ENCODE measurements at places on chromosomes 1 and 21. TPM values are rescaled to one million over a fixed set of nuclear protein-coding genes. Genes with fewer than 3 reads are reported as not detected.

DNA sequence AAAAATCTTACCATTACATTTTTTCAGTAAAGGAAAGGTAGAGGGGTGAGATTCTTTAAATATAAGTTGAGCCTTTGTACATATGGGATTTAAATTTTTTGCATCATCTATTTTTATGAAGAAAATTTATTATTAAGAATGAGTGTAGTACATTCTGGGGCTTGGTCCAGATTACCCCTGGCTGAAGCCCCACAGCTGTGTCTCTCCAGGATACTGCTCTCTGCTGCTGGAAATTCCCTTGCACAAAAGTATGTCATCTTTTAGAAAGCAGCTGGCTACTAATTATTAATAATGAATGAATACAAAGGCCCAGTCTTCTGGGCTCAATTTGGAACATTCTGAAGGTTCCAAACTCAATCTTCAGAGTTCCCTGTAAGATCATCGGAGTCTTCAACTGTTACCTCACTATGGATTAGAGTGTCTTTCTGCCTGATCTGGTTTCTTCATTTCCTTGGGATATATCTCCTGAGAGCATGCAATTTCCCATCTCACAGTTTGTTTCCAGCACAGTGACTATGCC is 428.6 kb upstream of the BRINP3 start:
- no peaks in the 10 kb centered on the region for H3K27me3 ChIP-seq
- H3K36me3 ChIP-seq = no peaks in the 10 kb centered on the region
- no peaks in the 10 kb centered on the region for H3K4me1 ChIP-seq
- no peak overlapping the region for H3K4me3 ChIP-seq
- no peak for ATAC-seq
- H3K27ac ChIP-seq = no peak overlapping the region

Gene KCNN3
- 9.6 TPM for total RNA-seq

DNA sequence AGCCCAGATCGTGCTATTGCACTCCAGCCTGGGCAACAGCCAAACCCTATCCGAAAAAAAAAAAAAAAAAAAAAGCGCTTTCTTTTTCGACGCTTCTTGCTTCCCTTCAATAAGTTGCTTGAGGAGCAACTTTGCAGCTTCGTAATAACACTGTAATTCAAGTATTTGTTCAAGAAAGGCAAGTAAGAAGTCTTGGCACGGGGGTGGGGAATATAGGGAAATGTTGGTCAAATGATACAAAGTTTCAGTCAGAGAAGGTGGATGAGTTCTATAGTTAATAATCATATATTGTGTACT is 871 bp upstream of the PSMA5 start:
- H3K36me3 ChIP-seq = no peaks in the 10 kb centered on the region
- peaks cover 48% of the 10 kb centered on the region for H3K4me1 ChIP-seq
- no peaks in the 10 kb centered on the region for H3K27me3 ChIP-seq
- no peak for ATAC-seq
- peak overlapping the region; percentile 87 for H3K27ac ChIP-seq

GRCh38 chr1:24644100-24644384 is 940 bp downstream of the SRRM1 start:
- H3K27me3 ChIP-seq = no peaks in the 10 kb centered on the region
- H3K27ac ChIP-seq = peak overlapping the region; percentile 97
- H3K4me3 ChIP-seq = peak overlapping the region; percentile 79
- peaks cover 35% of the 10 kb centered on the region for H3K36me3 ChIP-seq
- peaks cover 16% of the 10 kb centered on the region for H3K4me1 ChIP-seq
- no peak for ATAC-seq

Gene NHLH1
- not detected for total RNA-seq

Gene TMEM61
- total RNA-seq = not detected

DNA sequence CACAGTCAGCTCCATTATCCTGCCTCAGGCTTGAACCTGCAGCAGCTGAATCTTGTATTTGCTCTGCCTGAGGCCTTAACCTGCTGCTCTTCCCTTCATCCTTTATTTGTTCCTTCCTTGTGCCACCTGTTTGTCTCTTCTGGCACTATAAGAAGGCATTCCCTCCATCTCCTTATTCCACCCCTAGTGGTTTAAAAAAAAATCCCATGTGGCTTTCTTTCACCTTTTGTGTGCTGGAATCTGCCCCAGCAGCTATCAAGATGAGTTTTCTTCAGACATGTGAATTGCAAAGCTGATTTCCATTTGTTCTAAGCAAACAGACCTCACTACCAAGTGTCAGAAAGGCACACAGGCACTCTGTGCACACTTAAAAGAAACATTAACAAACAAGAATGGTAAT is 294.6 kb downstream of the TTLL7 start:
- no peak overlapping the region for H3K27ac ChIP-seq
- no peaks in the 10 kb centered on the region for H3K36me3 ChIP-seq
- H3K27me3 ChIP-seq = no peaks in the 10 kb centered on the region
- no peak for ATAC-seq

DNA sequence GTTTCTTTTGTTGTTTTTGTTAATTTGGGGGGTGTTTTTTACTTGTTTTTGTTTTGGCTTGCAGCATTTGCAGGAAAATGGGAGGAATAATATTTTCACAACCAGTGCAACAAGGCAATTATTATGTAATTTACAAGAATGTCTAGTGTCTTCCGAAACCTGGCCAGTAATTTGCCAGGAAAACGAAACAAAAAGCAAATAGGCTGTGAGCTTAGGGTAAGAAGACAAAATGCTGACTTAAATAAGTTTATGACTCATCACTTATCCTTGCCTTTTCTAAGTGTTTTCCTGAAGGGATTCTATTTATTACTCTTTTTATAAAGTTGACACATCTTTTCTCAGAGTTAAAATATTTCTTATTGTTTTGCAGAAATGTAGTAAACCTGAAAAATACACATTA is 49.8 kb downstream of the KCNT2 start:
- H3K4me1 ChIP-seq = no peaks in the 10 kb centered on the region
- no peaks in the 10 kb centered on the region for H3K27me3 ChIP-seq

Gene EPS15
- total RNA-seq = 79.3 TPM

- H3K27ac ChIP-seq = no peak overlapping the region
- no peaks in the 10 kb centered on the region for H3K36me3 ChIP-seq
- no peak for ATAC-seq
- no peak overlapping the region for H3K4me3 ChIP-seq
Measured at GRCh38 chr1:51543858-51544257, 24.8 kb upstream of the EPS15 start.

Gene SH2D1B
- total RNA-seq = 0.10 TPM

- H3K4me3 ChIP-seq = no peak overlapping the region
- no peak for ATAC-seq
- H3K36me3 ChIP-seq = no peaks in the 10 kb centered on the region
- H3K27me3 ChIP-seq = no peaks in the 10 kb centered on the region
- H3K4me1 ChIP-seq = no peaks in the 10 kb centered on the region
Measured at GRCh38 chr21:36412916-36413315, 27.7 kb downstream of the CHAF1B start.

GRCh38 chr1:37031871-37032270 is 2.4 kb downstream of the GRIK3 start:
- peaks cover 3% of the 10 kb centered on the region for H3K4me1 ChIP-seq
- no peak overlapping the region for H3K4me3 ChIP-seq
- peaks cover 100% of the 10 kb centered on the region for H3K27me3 ChIP-seq

Gene PRAMEF12
- total RNA-seq = not detected

Gene GPR25
- total RNA-seq = not detected

DNA sequence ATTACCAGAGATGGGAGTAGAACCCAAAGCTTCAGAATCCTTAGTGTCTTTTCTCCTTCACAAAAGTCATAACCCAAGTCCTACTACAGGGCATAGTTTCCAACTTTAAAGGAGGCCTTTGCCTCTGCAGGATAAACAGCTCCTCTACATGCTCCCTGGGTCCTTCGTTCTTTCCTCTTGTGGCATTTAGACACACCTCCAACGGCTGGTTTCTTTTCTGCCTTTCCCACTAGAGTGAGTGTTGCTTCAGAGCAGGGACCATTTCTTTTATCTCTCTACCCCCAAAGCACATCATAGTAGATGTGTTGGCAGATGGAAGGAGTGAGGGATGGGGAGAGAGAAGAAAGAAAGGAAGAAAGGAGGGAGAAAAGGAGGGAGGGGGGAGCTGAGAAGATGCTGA is 144.7 kb upstream of the SPATA6 start:
- no peak overlapping the region for H3K27ac ChIP-seq
- ATAC-seq = no peak
- no peaks in the 10 kb centered on the region for H3K27me3 ChIP-seq
- no peaks in the 10 kb centered on the region for H3K36me3 ChIP-seq

Gene DYNLT4
- 1.4 TPM for total RNA-seq

DNA sequence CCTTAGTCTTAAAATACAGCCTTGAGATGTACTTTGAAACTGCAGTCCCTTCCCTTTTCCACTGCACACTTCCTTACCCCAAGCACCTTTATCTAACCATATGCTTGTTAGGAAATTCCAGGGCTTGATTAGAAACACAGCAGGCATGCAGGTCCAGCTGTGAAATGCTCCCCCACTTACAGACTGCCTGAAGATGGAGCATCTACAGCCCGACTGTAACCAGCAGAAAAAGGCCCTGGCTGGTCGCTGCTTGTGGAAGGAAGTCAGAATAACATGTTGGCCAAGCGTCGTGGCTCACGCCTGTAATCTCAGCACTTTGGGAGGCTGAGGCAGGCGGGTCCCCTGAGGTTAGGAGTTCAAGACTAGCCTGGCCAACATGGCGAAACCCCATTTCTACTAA is 37.2 kb downstream of the VN1R5 start:
- H3K36me3 ChIP-seq = no peaks in the 10 kb centered on the region
- H3K4me3 ChIP-seq = no peak overlapping the region
- no peak for ATAC-seq
- H3K27me3 ChIP-seq = peaks cover 37% of the 10 kb centered on the region
- no peak overlapping the region for H3K27ac ChIP-seq
- H3K4me1 ChIP-seq = no peaks in the 10 kb centered on the region

- no peak overlapping the region for H3K4me3 ChIP-seq
- no peaks in the 10 kb centered on the region for H3K36me3 ChIP-seq
Measured at GRCh38 chr21:45910548-45911221, 70.9 kb upstream of the COL6A1 start.

GRCh38 chr1:150626150-150626549 is 3.3 kb downstream of the ENSA start:
- H3K36me3 ChIP-seq = no peaks in the 10 kb centered on the region
- H3K27ac ChIP-seq = no peak overlapping the region
- ATAC-seq = no peak
- H3K27me3 ChIP-seq = no peaks in the 10 kb centered on the region

GRCh38 chr1:2345297-2346075 is 45.9 kb downstream of the MORN1 start:
- ATAC-seq = no peak
- no peaks in the 10 kb centered on the region for H3K27me3 ChIP-seq
- no peaks in the 10 kb centered on the region for H3K4me1 ChIP-seq
- no peak overlapping the region for H3K4me3 ChIP-seq

Gene ZNF281
- total RNA-seq = 13.3 TPM

GRCh38 chr1:239802275-239802674 is 289.4 kb upstream of the FMN2 start:
- no peaks in the 10 kb centered on the region for H3K36me3 ChIP-seq
- H3K27me3 ChIP-seq = no peaks in the 10 kb centered on the region
- ATAC-seq = no peak
- H3K4me3 ChIP-seq = no peak overlapping the region
- H3K27ac ChIP-seq = no peak overlapping the region

GRCh38 chr1:246608616-246609376 is 42.5 kb downstream of the CNST start:
- no peaks in the 10 kb centered on the region for H3K36me3 ChIP-seq
- peaks cover 10% of the 10 kb centered on the region for H3K4me1 ChIP-seq
- no peak overlapping the region for H3K4me3 ChIP-seq
- peak; percentile 96 for ATAC-seq
- peak overlapping the region; percentile 84 for H3K27ac ChIP-seq
- H3K27me3 ChIP-seq = no peaks in the 10 kb centered on the region

DNA sequence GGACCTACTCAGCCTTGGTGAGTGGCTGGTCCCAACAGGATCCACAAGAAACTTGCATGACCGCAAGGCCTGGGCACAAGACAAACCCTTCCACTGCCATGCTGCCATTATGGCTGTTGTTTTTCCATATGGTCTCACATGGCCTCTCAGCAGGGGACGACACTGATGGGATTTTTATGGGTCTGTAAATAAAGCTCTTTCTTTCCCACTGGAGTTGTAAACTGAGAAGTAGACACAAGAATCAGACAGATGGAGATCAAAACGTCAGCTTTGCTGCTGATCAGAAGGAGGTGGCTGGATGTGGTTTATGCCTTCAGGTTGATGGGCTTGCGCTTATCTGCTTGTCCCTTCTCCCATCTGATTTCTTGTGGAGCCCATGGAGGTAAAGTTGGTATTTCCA is 138.1 kb upstream of the KCNJ6 start:
- no peaks in the 10 kb centered on the region for H3K36me3 ChIP-seq
- no peaks in the 10 kb centered on the region for H3K4me1 ChIP-seq
- ATAC-seq = no peak
- H3K27me3 ChIP-seq = no peaks in the 10 kb centered on the region

- H3K4me3 ChIP-seq = no peak overlapping the region
- H3K27ac ChIP-seq = no peak overlapping the region
- H3K27me3 ChIP-seq = no peaks in the 10 kb centered on the region
- no peaks in the 10 kb centered on the region for H3K36me3 ChIP-seq
- no peaks in the 10 kb centered on the region for H3K4me1 ChIP-seq
Measured at GRCh38 chr1:99490031-99490430, 155.9 kb upstream of the PALMD start.

DNA sequence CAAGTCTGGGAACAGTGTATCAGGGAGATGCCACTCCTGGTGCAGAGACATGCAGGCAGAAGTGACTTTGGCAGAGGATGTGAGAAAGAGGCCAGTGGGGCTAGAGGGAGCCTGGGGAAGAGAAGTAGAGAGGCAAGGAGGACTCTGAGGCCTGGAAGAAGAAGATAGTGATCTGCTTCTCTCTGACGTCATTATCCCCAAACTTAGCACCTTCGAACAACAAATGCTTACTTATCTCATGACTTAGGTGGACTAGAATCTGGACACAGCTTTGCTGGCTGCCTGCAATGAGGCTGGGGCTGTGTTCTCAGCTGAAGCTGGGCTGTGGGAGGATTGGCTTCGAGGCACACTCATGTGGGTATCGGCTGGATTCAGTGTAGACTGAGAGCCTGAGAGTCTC is 44.5 kb upstream of the ZNF678 start:
- H3K27me3 ChIP-seq = no peaks in the 10 kb centered on the region
- no peak for ATAC-seq
- H3K4me3 ChIP-seq = no peak overlapping the region
- no peak overlapping the region for H3K27ac ChIP-seq

DNA sequence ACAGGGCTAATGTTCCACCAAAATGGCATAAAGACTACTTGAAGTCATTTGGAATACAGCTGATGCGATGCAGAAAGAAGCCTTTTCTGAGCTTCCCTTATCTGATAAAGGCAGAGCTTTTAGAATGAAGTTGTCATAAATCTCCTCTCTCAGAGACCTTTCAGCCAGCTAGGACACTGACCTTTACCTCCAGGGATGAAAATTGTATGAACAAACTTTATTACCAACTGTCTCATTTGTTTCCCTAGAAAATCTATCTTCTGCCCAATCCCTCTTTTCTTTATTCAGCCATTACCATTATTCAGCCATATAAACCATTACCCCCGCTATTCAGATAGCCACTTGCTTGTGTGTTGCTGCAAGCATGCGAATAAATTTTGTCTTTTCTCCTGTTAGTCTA is 29.7 kb upstream of the RNF2 start:
- no peak for ATAC-seq
- H3K36me3 ChIP-seq = no peaks in the 10 kb centered on the region
- no peak overlapping the region for H3K27ac ChIP-seq
- H3K4me3 ChIP-seq = no peak overlapping the region

- no peak overlapping the region for H3K27ac ChIP-seq
- no peaks in the 10 kb centered on the region for H3K4me1 ChIP-seq
- ATAC-seq = no peak
- no peaks in the 10 kb centered on the region for H3K36me3 ChIP-seq
- no peak overlapping the region for H3K4me3 ChIP-seq
- no peaks in the 10 kb centered on the region for H3K27me3 ChIP-seq
Measured at GRCh38 chr1:37561133-37562132, 4.7 kb downstream of the DNALI1 start.

Measured in gastroesophageal sphincter (tissue), 4 donors.